ENCODE measurements at places on chromosomes 16 and 17.
A peak's percentile ranks its signal among the peaks of the same experiment; 100 is the strongest.

DNA sequence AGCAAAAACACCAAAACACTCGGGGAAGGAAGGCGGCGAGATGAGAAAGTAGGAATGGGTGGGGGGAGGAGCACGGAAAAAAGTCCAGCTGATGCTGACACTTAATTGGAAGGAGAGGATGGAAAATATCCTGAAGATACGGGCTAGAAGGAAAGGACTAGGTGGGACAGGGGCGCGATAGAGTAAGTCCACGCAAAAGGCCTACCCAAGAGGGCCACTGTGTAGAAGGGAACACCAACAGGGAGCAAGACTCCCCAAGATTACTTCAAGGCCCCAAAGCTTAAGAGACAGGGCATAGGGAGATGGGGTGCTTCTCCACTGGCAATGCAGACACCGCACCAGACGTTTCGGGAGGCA lies 736 bp downstream of the APPBP2 start:
- DNase-seq, result no peak

GRCh38 chr16:66551348-66551759 lies 1.0 kb upstream of the CKLF start:
- DNase-seq, result peak; percentile 70

DNA sequence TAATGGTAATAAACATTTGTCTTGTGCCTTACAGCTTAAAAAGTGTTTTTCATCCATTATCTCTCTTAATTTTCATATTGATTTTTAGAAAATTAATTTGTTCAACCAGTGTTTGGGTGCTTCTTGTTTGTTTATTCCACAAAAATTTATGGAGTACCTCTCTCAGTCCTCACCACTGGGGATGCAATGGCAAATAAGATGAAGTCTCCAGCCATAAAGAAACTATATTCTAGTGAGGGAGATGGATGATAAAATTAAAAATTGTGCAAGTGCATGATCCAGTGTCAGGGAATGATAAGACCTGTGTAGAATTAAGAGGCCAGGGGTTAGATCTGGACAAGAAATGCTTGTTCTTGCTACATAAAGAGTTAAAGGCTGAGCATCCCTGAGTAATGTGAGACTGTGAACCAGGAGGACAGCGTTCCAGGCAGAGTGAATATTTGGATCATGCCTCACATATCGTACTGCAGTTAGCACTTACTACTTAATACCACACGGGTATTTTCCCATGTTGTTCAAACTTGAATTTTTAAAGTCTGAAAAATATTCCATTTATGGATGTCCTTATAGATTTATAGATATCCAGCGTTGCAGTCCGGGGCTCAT lies 535.7 kb upstream of the HSBP1 start:
- DNase-seq, result no peak

GRCh38 chr16:15798671-15799070 lies 58.2 kb downstream of the MYH11 start:
- DNase-seq, result no peak

DNA sequence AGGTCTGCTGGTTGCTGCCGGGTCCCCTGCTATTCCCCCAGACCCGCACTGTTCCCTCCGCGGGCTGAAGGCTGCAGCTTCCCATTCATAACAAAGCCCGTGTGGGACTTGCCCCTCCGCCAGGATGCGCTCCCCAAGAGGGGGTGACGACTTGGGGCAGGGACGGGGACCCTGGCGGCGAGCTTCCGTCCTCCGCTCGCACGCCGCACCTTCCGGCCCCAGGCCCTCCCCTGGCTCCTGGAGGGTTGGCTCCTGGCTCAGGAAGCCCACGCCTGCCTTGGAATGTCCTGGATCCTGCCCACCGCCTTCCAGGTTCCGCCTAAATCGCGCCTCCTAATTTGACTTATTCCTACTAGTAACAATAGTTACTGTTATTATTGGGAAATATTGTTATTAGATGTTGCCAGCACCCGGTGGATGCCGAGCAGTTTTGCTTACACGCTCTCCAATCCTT lies 1.1 kb upstream of the TFAP4 start:
- DNase-seq, result peak; percentile 50

DNA sequence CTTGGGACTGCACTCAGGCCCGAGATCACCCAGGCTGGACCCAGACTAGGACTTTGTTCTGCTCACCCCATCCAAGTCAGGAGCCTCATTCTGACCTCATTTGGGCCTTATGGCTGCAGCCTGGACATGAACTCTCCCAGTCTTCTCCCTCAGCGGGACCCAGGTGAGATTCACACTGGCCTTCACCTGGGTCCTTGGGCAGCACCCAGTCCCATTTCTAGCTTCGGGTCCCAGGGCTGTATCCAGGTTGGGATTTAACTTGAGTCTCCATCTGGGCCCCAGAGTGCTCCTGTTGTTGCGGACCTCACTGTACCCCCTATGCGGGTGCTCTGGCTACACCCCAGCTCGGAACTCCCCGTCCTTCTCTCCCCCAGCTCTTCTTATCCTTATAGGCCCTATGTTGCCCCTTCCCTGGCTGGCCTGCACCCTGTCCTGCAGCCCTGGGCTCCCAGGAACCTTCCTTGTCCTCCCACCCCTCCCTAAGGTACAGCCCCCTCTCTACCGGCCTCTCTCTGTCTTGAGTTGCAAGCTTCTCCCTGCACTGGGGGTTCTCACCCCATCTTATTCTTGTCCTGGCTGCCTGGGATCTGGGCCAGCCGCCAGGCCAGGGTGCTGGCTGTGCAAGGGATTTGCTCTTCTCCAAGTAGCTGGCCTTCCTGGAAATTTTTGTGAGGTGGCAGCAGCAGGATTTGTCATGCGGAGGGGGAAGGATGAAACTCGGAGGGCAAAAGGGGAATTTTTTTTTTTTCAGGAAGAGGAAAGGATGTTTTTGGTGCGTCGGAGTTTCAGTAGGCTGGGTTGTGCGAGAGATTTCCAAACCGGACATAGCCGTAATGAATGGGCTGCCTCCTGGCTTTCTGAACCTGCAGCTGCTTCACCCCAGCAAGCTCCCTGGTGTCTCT lies 904 bp downstream of the MAP2K3 start:
- no peak for DNase-seq
